Transverse colon (tissue), 4 donors: ENCODE measurements at places on chromosomes 2 and 18.
A peak's percentile ranks its signal among the peaks of the same experiment; 100 is the strongest.

GRCh38 chr2:50492477-50492851, 539.5 kb downstream of the NRXN1 start:
- peak; percentile 14 for DNase-seq

DNA sequence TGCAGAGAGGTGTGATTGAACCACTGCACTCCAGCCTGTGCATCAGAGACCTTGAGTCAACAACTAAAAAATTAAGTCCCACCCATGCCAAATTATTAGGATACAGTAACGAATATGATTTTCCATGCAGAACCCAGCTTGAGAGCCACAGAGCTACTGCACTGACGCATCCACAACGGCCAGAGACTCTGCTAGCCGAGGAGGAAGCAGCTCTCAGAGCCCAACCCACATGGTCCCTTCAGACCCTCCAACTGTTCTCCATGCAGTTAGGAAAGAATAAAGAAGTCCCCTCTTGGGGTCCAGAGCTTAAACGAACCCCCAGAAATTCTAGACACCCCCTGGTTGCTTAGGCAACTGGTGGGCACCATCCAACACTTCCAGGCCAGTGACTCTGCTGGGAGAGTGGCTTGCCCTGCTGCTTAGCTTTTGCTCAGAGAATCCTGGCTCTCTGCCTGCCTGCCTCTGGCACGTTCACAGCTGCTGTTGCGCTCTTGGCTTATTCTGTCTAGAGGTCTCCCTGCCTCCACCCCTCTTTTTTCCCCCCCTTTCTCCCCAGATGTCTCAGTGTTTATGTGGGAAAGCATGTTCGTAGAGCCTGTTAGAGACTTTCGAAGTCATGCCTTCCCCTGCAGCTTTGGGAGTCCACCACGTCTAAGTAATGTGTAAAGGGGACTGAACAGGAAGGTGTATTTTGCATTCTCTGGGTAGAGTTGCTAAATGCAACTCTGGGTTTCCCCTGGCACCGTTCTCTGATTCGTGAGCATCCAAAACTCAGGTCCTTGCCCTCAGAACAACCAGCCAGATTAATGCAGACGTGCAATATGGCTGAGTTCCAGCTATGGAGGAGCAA, 26.0 kb upstream of the SP3 start:
- peak; percentile 70 for DNase-seq

GRCh38 chr2:169797601-169798000, 1.1 kb upstream of the SSB start:
- DNase-seq = no peak

GRCh38 chr2:9640403-9641104, 9.8 kb upstream of the YWHAQ start:
- DNase-seq = no peak

DNA sequence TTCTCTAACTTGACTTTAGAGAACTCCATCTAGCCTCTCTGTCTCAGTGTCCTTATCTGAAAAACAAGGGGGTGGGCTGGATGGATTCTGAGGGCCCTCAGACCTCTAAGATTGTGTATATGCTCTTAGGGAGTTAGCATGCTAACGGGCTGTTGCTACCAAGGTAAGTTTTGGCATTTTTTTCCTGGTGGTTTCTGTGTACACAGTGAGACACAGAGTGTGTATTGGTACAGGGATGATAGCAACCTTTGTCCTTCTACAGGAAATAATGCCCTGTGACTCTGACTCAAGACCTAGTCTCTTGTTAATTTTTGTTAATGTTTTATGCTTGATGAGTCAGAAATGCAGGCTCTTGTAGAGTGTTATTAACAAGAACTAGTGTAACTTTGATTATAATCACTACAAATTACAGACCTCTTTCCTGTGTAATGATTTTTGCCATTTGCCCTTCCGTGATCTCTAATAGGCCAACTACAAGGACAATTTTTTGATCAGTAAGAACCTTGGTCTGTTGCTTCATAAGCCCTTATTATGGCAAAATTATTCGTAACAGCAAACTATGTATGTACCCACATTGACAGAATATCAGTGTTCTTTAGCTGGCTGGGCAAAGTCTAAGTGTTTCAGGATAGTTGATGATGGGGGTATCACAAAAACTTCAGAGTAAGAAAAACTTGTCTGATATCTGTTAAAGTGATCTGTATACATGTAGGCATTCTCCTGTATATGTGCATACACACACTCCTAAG, 89.7 kb downstream of the SPTBN1 start:
- no peak for DNase-seq

- no peak for DNase-seq
Measured at GRCh38 chr2:72415241-72415661, 267.6 kb upstream of the CYP26B1 start.

GRCh38 chr18:44682201-44682870, 1.6 kb downstream of the SETBP1 start:
- peak; percentile 62 for DNase-seq

- no peak for DNase-seq
Measured at GRCh38 chr2:207300817-207301216, 135.1 kb upstream of the KLF7 start.

GRCh38 chr2:64220265-64220664, 76.0 kb upstream of the PELI1 start:
- DNase-seq = no peak

- DNase-seq = peak; percentile 53
Measured at GRCh38 chr2:175414882-175415487, 233.5 kb upstream of the ATP5MC3 start.

DNA sequence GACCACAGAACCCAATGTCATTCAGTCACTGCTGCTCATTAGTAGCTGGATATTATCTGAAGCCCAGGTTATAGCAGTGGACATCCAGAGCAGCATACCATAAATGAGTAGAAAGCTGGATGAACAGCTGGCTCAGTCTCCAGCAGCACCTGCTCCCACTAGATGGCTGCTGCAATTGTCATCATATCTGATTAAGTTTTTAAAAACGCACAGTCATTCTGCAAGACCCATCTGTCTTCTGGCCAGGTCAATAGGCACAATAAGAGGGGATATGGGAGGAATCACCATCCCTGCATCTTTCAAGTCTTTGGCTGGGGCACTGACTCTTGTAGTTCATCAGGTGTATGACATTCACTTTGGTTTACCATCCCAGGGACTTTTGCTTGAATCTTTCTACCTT, 55.1 kb upstream of the XDH start:
- DNase-seq = no peak

GRCh38 chr2:237389831-237390230, 24.1 kb downstream of the COL6A3 start:
- DNase-seq = no peak

DNA sequence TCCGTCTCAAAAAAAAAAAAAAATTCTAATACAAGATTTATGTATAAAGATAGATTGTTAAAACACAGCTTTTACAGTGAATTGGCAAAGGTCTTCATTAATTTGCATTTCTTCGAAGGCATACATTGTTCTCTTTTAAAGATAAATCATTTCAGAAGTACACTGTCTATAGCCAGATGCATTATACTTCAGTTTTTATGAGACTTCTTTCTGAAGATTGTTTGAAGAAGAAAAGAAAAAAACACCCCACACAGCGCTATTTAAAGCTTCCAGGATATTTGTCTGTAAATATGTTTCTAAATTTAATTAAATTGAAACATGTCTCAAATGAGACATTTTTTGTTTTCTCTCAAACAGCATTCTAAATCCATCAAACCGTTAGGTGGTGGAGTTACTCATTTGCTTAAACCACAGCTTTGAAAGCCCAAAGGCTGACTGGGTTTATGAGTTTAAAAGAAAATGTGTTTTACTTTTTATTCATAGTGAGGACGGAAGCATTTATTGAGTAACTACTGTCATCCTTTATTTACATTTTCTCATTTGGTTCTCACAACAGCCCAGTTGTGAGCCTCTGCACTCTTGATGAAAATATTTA, 42.4 kb upstream of the C1GALT1C1L start:
- DNase-seq = no peak

GRCh38 chr2:109290887-109291643, 162.1 kb downstream of the SH3RF3 start:
- DNase-seq = no peak

DNA sequence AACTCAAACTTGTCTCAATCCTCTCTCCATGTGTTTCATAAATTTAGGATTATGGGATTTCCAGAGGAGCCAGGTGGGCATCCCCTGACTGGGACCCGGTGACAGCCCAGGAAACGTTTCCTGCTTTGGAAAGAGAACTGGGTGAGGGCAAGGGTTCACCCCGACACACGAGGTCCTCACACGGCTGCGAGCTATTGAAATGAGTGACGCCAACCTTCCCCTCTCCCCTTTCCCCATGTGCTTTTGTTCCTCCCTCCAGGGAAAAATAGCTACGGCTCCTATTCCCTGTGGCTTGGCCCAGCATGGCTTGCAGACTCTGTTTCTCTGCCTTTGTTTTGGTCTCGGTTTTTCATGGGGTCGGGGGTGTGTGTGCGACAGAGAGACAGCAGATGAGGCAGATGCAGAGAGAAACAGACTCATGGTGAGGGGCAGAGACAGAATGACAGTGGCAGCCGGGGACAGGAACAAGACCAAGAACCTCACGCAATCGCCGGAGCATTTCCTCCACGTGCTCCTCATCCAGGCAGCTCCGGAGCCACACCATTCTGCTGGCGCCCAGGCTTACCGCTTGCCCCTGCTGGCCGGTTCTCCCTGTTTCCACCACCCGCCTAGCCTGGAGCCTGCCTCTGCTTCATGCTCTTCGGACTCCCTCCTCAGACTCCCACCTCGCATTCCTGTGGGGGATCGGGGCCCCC, 238.5 kb downstream of the DYSF start:
- no peak for DNase-seq

DNA sequence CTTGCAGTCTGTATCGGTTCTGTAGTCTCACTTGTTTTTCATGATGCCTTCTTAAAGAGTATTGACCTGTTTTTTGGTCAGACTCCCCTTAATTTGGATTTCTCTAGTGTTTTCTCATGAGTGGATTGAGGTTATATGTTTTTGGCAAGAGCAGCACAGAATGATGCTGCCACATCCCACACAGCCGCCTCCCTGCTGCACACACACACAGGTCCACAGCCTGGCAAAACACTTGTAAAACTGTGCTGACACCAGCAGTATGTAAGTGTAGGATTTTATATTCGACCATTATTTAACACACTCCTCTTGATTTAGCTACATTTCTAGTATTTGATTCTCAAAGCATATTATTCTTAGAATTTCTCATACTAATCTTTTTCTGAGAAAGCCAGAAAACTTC, 68.1 kb downstream of the ITGB1BP1 start:
- no peak for DNase-seq

GRCh38 chr2:232537079-232537478, 2.4 kb upstream of the CHRNG start:
- DNase-seq = no peak

DNA sequence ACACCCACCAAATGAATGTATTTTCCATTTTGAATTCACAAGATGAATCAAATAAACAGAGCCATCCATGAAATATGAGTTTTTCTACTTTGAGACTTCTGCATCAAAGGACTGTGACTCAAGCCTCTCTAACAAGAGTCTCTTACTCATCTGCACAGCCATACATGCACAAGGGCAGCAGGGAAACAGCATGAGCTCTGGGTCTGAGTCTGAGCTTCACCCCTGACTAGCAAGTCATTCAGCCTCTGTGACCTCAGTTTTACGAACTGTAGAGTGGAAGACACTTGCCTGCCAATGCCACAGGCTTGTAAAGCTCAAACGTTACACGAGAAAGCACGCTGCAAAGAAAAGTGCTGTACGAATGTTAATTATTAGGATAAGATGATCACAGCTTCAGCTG, 42.9 kb downstream of the MREG start:
- DNase-seq = no peak

- DNase-seq = no peak
Measured at GRCh38 chr18:69250305-69251151, 150.2 kb upstream of the DOK6 start.

DNA sequence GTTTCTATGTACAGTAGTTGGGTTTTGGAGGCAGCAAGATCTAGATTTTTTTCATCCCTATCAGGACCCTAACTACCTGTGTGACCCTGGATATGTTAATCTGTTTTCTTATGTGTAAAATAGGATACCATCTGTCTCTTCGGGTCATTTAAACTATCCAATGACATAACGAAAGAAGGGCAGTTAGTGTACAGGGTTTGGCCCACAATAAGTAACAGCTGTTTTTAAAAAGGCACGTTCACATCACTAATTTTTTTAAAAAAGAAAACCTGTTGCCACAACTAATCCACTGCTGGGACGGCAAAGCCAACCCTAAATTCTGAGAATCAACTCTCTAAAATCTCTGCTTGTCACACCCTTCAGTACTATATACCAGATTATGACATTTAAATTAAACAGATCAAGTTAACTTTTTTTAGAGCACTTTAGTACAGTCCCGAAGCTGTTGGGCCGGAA, 869 bp downstream of the USP40 start:
- DNase-seq = no peak

GRCh38 chr18:55849391-55849790, 261.4 kb upstream of the TCF4 start:
- DNase-seq = no peak

DNA sequence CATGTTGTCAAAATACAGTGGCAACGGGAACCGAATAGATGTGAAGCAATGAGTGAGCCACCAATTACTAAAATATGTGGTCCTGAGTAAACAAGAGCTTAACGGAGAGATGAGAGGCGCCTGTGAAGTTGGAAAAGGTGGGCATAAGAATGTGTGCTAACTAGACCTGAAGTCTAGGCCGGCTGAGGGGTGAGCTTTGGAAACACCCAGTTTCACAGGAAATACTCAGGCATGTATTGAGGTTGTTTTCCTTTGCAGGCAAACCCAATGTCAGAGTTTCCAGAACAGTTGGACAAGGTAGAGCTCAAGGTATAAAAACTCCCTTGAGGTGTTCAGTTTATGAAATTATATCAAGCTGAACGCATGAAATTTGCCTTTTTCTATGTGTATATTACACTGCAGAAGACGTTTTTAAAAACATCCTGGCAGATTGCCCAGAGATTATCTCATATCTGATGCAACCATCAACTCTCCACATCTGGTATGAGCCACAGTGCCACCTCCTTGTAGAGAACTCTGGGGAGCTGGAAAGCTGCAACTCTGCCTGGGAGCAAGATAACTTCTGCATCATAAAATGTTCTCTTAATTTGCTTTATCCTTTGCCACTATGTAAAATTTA, 3.9 kb upstream of the WDSUB1 start:
- no peak for DNase-seq

GRCh38 chr18:78528411-78529258, 451.0 kb upstream of the SALL3 start:
- DNase-seq = no peak

- no peak for DNase-seq
Measured at GRCh38 chr18:44876024-44876423, 195.3 kb downstream of the SETBP1 start.
